ENCODE measurements at places on chromosomes 3 and 15. TPM values are rescaled to one million over a fixed set of nuclear protein-coding genes. Genes with fewer than 3 reads are reported as not detected.

DNA sequence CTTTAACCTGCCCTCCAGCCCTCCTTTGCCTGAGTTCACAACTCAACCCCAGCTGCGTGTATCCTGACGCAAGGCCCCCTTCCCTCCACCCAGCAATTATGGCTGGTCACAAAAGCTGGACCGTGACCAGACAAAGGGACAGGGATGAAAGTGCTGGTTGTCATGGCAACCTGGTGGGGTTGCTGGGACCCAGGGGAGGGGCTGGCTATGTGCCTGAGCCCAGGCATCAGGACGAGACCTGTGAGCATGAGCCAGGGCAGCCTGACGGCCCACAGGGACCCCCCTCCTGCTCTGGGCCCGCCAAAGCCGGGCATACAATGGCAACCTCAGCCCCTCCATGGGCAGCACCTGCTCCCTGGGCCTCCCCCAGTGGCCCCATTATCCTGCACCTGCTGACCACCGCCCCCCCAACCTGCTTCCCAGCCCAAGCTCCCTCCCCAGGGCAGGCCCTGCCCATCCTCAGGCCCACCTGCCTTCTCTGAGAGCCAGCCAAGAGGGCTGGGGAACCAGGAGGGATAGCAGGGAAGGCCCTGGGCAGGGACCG lies 4.5 kb upstream of the DNAH1 start:
- no peak for DNase-seq

DNA sequence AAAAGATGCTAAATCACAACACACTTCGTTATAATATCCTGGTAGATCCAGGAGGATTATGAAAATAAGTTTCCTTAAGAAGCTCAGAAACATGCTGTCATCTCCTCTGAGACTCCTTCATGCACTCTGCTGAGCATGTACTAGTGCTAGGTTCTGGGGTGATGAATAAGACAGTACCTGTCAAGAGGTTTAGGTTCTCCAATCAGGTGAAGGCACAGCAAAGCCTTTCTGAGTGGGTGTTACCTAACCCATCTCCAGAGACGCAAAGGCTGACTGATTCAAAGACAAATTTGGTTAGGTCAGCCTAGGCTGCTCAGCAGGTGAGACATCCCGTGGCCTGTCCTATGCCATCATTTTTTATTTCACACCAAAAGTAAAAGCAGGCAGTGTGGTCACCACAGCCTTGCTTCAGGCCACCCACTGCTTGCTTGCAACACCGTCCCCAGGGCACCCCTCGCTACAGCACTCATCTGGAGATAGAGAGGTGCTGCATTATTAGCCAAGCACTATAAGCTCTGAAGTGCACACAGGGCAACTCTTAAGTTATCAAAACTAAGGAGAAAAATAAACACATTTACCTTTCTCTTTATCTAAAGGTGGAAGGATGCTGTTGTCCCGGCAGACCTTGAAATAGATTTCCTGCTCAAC lies 117.2 kb downstream of the TJP1 start:
- no peak for DNase-seq

DNA sequence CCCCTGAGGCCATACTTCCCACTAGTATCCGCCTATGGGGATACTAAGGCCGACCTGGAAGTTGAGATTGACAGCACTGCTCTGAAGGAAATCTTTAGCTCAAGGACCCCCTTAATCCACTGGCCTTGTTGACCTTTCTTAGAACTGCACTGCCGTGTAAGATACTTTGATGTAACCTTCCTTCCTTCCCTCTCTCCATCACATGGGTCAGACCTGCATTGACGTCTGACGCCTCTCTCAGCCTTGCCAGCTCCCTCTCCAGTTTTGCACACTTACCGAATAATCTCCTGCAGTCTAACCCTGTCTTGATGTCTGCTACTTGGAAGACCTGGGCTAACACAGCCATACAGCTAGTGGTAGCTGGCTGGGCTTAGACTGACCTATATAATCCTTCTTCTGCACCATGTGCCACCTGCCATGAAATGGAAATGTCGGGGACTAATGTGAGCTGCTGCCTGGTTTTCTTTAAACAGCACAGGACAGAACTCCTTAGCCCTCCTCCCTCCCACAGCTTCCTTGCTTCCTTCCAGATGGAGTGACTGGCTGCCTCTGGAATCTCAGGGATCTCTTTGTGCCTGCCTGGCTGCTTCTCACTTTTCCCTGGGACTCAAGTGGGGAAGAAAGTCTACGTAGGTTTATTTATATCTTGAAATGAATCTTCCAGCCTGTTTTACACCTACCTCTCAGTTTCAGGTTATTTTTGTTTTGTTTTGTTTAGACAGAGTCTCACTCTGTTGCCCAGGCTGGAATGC lies 39.2 kb upstream of the HERC1 start:
- no peak for DNase-seq

- no peak for DNase-seq
Measured at GRCh38 chr3:30510596-30510995, 95.8 kb upstream of the TGFBR2 start.

DNA sequence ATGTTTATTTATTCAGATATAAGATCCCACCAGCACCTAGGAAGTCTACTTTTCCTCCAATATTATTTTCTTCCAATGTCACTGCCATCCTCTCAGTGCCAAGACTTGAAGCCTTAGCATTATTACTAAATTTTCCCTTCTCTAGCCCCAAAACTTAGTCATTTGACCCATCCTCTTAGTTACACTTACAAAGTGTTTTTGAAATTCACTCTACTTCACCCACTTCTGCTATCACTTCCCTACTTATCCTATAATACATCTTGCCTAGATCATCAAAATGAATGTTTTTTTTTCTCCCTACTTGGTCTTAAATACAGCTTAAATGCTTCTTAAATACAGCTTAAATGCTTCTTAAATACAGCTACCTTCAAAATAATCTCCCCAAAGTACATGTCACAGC lies 376.6 kb downstream of the RSL24D1 start:
- no peak for DNase-seq

SLC27A2 gene
- total RNA-seq: 0.36 TPM

DNA sequence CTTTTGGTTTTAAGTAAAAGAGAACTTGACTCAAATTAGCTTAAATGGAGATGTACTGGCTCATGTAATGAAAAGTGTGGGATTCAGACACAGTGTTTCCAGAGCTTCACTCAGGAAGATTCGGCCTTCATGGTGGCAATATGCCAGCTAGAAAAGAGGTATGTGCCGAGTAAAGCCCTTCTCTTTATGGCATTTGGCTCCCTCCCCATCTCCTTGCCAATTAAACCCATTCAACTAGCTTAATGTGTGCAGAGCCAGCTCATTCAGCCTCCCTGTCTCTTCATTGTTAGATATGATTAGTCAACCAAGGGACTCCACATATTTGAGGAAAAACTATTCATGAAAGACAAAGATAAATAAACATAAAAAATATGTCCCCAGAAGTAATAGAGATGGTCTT lies 15.0 kb upstream of the TRANK1 start:
- no peak for DNase-seq

TTC23 gene
- total RNA-seq: 26.7 TPM

KNL1 gene
- 0.89 TPM for total RNA-seq

- no peak for DNase-seq
Measured at GRCh38 chr15:50432230-50432629, 8.0 kb downstream of the USP8 start.

GRCh38 chr3:122004107-122004506 lies 17.9 kb downstream of the ILDR1 start:
- no peak for DNase-seq

- no peak for DNase-seq
Measured at GRCh38 chr3:25587094-25587493, 77.6 kb downstream of the TOP2B start.

- DNase-seq: no peak
Measured at GRCh38 chr3:181006541-181006940, 17.0 kb upstream of the DNAJC19 start.

CPN2 gene
- total RNA-seq: not detected

SH3GL3 gene
- total RNA-seq: 0.67 TPM

VEPH1 gene
- total RNA-seq: 1.0 TPM

- no peak for DNase-seq
Measured at GRCh38 chr15:54571576-54571975, 593.3 kb downstream of the UNC13C start.

NEK10 gene
- total RNA-seq: 1.9 TPM

DNA sequence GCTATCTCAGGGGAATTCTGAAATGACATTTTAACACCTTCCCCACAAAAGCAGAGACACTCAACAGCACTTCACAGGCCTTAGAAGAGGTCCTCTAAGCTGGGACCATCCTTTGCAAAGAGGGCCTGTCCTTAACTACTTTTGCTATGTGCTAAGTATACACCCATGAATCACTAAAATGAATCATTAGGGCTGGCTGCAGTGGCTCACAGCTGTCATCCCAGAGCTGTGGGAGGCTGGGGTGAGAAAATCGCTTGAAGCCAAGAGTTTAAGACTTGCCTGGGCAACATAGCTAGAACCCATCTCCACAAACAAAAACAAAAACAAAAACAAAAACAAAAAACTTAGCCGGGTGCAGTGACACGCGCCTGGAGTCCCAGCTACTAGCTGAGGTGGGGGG lies 53.9 kb upstream of the MELTF start:
- no peak for DNase-seq

CSTA gene
- 6.3 TPM for total RNA-seq

HDC gene
- total RNA-seq: 8.1 TPM

- no peak for DNase-seq
Measured at GRCh38 chr3:62951037-62951613, 75.9 kb upstream of the CADPS start.
